ENCODE measurements at places on chromosomes 6 and 20.

- no peak for DNase-seq
These were observed 2.1 kb downstream of the FAM110A start for GRCh38 chr20:835608-836045.

- no peak for DNase-seq
These were observed 877.5 kb upstream of the ADGRB3 start for GRCh38 chr6:67757465-67758033.

- DNase-seq = no peak
These were observed 225.9 kb downstream of the TBXT start for GRCh38 chr6:165941786-165942185.

- DNase-seq = no peak
These were observed 193.0 kb upstream of the SGK1 start for GRCh38 chr6:134510920-134511319.

DNA sequence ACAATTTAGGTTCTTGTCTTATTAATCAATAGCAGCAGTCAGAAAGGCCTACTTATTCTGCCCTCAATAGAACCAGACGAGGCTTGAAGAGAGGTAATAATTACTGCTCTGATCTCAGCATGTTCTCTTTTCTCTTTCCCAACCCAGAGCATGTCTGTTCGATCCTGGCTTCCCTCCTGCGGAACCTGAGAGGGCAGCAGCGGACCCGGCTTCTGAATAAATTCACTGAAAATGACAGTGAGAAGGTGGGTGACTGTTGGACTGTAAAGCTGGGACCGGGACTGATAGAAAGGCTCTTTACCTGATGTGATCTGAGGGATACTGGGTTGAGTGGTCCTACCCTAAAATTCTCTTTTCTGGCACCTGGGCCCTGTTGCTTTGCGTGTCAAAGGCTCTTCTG lies 63.0 kb upstream of the VSTM2L start:
- no peak for DNase-seq

DNA sequence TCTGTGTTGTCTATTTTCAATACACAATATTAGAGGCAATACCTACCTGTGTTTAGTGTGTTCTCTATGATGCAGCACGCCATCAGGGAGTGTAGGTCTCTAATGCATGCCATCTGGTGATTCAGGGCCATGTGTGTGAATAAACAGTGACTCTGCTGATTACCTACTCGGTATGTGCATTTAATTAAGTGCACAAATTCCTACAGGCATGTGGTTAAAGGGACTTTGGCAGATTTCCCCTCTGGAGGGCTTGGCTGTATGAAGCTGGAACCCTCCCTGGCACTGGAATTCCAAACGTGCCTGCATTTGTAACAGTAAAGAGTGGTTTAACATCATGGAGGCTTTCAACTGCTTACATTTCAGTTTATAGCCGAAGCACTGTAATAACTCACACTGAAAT lies 401.5 kb upstream of the SASH1 start:
- no peak for DNase-seq

GRCh38 chr6:161009991-161010390 lies 18.4 kb downstream of the MAP3K4 start:
- DNase-seq = no peak

DNA sequence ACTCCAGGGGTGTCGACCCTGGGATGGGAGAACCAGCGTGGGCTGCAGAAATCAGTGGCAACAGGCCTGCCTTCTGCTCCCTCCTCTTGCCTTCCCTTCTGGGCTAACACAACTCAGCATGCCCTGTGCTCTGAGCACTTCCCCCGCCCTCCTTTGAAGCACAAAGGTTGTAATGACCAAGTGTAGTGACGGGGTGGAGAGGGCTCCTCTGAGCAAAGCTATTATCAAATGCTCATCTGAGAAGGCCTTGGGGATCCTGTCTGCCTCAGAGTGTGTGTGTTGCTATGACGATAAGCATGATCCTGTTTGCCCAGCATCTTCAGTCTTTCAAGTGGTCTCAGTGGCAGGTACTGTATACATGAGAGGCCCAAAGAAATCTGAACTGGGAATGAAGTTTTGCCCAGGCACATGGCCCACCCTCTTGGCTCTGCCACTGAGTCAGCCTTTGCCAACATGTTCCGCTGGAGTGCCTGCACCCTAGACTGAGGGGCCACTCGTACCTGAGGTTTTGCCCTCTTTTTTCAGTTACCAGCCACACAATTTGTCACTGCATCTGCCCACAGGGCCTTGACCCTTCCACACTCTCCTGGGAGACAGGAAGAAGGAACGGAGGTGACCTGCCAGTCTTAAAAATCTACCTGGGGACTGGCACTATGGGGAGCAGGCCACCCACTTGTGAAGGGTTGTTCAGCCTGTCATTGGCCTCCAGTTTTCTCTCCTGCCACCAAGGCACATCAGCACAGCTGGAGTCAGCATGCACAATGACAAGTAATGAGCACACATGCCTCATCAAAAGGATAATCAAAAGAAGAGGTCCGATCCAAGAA lies 74.5 kb downstream of the GFOD1 start:
- no peak for DNase-seq

DNA sequence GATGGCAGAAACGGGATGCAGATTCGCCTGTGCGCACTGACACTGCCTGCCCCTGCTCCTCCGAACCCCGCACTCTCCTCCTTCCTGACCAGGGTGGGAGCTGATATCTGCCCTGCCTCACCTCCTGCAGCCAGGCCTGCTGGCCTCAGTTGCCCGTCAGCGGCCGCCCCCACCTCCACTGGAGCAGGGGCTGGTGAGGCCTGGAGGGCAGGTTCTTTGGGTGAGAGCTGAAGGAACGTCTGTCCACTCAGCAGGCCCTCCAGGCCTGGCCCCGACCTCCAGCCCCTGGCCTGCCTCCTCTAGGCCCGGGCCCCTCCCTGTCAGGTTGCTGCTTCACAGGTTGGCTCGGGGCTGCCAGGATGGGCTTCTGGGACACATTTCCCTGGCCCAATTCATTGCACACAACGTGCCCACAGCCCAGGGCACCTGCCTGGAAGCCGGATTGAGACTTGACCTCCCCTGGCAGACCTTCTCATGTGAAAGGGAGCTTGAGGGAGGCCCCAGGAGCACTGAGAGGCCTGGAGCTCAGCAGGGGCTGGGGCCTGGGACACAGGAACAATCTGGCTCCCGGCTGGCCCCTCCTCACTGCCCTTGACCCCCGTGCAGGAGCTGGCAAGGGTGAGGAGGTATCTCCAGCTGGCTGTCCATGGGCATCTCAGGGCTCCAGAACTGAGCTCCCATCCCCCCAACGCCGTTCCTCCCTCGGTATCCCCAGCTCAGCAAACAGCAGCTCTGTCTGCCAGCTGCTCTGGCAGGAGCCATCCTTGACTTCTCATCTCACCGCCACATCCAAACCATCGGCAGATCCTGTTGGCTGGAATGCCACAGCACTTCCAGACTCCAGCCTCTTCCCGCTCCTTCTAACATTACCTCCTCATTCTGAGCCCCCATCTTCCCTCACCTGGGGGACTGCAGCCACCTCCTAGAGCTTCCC lies 39.5 kb downstream of the SPDEF start:
- no peak for DNase-seq

- no peak for DNase-seq
These were observed 47.8 kb upstream of the FLRT3 start for GRCh38 chr20:14385176-14385740.

- DNase-seq = no peak
These were observed 62.8 kb upstream of the TFB1M start for GRCh38 chr6:155377061-155377460.

- DNase-seq = no peak
These were observed 6.5 kb upstream of the BCAS4 start for GRCh38 chr20:50788045-50788991.

DNA sequence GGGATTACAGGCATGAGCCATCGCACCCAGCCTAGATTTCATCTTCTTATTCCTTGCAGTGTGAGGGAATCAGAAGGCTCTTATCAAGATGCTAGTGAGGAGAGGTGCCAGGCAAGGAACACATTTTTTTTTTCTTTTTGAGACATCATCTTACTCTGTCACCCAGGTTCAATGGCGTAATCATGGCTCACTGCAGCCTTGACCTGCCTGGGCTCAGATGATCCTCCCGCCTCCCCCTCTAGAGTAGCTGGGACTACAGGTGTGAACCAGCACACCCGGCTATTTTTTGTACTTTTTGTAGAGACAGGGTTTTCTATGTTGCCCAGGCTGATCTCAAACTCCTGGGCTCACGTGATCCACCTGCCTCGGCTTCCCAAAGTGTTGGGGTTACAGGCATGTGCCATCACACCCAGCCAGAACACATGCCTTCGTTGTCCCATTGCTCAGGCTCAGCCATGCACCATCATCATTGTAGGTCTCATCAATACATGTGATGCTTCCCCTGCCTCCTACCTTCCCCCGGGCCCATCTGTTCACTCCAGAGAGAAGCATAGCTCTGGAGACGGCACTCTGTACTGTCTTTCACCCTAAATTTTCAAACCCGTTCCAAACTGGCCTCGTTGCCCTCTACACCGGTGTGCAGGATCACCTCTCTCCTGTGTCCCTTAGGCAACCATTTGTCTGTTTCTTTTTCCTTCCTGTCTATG lies 10.1 kb downstream of the FLOT1 start:
- no peak for DNase-seq

- DNase-seq = no peak
These were observed at the start of gene SIGLEC1 for GRCh38 chr20:3712279-3712873. Gene SIGLEC1 (minus strand): TSS chr20:3712600. CDS start chr20:3707128, 5,472 bp downstream.

- no peak for DNase-seq
These were observed at the start of the genes QRSL1 and RTN4IP1 for GRCh38 chr6:106629103-106629858. Gene QRSL1 (plus strand): TSS chr6:106629578. CDS start chr6:106629682, 104 bp downstream. Gene RTN4IP1 (minus strand): TSS chr6:106629498. CDS start chr6:106629021, 477 bp downstream.

DNA sequence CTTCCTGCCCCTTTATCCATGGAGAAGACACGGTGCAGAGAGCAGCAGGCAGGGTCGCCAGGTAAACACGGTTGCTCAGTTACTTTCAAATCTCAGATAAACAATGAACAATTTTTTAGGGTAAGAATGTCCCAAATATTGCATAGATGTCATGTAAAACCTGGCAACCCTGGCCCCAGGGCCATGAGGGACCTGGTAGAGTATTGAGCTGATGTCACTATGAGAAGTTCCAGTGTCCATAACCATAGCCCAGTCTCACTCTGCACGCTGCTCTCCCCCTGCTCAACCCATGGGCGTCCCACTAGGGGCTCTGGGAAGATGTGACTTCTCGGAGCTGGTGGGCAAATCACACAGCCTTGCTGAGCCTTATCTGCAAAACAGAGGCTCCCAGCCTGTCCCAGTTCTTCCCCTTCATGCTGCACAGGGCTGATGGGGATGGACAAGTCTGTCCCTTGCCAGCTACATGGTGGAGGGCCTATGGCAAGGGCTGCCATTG lies 71.3 kb upstream of the TOP1 start:
- no peak for DNase-seq

- DNase-seq = no peak
These were observed 34.6 kb downstream of the RNF146 start for GRCh38 chr6:127301199-127301700.

- no peak for DNase-seq
These were observed 1.7 kb downstream of the TNXB start for GRCh38 chr6:32107406-32107805.

GRCh38 chr6:98560418-98560817 lies 274.0 kb upstream of the POU3F2 start:
- DNase-seq = no peak

- DNase-seq = no peak
These were observed 75.9 kb downstream of the RREB1 start for GRCh38 chr6:7183707-7184106.

DNA sequence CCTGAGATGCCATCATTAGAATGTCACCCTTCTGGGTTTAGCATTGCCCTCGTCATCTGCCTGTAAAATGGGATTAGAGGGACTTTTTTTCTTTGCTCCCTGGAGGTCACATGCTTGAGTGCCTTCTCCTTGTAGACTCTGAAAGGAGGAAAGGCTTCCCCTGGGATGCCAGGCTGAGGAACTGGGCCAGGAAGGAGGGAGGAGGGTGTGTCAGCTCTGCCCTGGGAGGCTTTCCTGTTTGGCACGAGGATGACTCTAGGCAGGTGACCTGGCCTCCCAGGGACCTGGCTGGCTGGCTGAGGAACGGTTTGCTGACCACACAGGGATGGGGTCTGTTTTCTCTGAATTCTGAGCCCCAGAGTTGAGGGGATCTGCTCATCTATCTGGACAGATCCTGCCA lies 137.9 kb upstream of the RNF24 start:
- no peak for DNase-seq

- DNase-seq = no peak
These were observed 82.9 kb upstream of the FOXP4 start for GRCh38 chr6:41463062-41463930.

GRCh38 chr6:156865019-156865629 lies 87.9 kb downstream of the ARID1B start:
- no peak for DNase-seq
